Activated CD8-positive, alpha-beta memory T cell treated with anti-CD3 and anti-CD28 coated beads for 1 hour (primary cell): ENCODE measurements at places on chromosomes 2 and 18.

DNA sequence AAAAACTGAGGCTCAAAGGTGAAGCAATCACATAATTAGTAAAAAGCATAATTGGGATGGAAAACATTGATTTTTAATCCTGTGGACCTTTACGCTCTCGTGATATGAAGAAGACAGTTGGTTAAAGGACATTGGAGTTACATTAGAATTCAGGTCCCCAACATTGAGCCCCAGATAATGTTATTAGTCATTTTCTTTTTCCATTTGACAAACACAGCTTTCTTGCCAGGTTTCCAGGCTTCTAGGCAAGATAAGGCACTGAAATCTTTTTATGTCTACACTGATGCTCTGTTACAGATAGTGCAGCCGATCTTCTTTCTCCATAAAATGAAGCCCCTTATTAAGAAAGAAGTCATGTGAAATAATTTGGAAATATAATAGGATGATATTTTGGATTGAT lies 38.5 kb downstream of the MYO3B start:
- no peak for DNase-seq

DNA sequence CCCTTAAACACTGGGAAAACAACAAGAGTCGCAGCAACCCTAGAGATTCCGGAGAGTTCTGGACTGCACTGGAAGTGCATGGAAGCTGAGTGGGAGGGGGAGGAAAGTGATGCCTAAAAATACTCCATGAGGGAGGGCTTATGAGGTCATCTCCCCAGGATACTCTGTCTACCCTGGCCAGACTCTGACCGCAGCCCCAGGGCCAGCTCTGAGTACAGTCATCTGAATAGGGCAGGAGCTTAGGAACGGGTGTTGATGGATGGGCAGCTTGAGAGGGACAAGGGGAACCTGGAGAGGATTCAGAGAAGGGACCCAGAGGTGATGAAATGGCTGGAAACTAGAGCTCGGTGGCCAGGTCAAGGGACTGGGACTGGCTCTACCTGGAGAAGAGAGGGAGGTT lies 79.3 kb upstream of the IGFBP5 start:
- DNase-seq: no peak

DNA sequence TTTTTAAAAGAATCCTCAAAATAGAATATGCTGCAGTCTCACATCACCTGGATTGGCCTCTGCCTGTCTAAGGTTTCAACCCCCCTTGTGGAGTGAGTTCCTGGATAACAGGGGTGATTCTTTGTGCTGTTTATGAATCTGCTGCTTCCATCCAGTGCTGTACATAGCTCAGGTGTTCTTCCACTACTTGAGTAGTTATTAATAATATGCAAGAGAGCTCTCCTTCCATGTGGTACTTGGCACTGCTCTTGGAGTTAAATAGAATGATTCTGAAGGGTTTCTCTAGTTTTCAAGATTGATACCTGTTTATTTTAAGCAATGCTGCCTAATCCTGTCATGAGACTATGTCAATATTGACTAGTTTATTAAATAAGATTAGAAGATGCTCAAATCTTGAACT lies 273.6 kb downstream of the RDH14 start:
- DNase-seq: no peak

DNA sequence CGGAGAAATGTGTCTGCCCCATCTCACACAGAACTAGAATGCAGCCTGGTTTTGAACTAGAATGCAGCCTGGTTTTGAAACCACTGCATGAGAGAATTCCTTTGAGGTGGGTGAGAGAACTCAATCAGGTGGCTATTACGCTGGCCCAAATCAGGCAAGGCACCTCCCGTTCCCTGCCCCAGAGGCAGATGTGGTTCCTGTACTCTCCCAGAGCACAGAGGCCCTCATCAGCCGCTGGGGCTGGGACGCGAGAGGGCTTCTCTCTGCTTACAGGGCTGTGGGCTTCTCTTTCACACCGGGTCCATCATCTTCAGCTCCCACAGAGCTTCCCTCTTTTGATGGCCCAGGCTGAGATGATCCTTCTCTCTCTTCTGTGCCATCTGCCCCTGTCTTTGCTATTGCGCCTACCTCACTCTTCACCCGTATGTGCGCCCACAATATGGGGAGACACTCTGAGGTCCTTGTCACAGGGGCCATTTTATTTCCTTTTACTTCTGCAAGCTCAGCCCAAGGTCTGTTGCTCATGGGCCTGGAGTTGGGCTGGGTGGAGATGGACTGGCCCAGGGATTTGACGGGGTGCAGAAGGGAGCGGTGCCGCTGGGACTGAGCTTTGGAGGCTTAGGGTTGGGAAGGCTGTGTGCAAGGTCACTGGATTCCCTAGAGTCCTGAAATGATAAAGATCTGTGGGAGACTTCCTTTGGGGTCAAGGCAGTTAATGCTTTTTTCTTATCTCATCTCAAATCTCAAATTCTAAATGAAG lies 84.4 kb upstream of the HS6ST1 start:
- DNase-seq: no peak

DNA sequence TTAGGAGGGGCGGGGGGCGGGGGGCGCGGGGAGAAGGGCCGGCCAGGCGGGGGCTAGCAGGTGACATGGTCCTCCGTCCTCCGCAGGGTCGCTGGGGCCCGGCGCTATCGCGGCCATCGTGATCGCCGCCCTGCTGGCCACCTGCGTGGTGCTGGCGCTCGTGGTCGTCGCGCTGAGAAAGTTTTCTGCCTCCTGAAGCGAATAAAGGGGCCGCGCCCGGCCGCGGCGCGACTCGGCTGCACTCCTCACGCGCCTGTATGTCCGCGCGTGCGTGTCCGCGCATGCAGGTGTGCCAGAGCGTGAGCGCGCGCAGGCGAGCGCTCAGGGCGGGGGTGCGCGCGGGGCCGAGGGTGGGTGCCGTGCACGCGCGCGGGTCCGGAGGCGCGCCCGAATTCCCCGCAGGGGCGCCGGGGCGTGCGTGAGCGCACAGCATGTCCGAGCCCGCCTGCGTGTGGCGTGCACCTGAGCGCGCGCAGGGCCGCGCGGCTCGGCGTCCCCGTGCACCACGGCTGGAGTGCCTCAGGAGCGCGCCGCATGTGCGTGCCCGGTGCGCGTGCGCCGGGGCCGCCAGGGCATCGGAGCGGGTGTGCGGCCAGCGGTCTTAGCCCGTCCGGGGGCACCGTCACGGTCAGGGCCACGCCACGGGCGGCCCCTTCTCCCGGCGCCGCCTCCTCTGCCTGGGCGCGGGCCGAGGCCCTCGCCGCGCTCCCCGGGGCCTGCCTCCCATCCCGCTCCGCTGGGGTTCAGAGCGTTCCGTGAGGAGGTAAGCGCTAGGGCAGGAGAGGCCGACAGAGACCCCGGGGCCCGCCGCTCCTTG lies 6.3 kb downstream of the SNORC start:
- no peak for DNase-seq
